GM06990 (cell line): ENCODE measurements at places on chromosomes 5 and 9.

DNA sequence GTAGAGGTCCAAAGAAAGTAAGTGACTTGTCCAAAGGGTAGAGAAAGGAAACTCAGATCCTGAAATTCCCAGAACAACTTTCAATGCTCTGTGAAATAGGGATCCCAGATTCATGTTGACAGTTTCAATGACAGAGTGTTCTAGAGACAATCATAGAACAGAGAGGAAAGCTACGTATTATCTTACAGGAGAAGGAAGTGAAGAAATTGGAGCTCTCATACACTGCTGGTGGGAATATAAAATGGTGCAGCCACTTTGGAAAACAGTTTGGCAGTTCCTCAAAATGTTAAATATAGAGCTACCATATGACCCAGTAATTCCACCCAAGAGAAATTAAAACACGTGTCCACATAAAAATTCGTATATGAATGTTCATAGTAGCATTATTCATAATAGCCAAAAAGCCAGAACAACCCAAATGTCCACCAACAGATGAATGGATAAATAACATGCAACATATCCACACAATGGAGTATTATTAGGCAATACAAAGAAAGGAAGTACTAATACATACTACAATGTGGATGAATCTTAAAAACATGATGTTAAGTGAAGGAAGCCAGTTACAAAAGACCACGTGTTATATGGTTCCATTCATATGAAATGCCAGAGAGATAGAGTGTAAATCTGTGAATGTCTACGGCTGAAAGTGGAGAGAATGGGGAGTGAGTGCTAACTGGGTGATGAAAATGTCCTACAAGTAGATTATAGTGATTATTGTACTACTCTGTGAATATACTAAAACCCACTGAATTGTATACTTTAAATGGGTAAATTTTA is 197.1 kb downstream of the NTRK2 start:
- no peak for DNase-seq

GRCh38 chr5:155082401-155082800 is 68.8 kb downstream of the KIF4B start:
- DNase-seq: no peak

- no peak for DNase-seq
Measured at GRCh38 chr9:98570663-98571440, 137.9 kb downstream of the GABBR2 start.

DNA sequence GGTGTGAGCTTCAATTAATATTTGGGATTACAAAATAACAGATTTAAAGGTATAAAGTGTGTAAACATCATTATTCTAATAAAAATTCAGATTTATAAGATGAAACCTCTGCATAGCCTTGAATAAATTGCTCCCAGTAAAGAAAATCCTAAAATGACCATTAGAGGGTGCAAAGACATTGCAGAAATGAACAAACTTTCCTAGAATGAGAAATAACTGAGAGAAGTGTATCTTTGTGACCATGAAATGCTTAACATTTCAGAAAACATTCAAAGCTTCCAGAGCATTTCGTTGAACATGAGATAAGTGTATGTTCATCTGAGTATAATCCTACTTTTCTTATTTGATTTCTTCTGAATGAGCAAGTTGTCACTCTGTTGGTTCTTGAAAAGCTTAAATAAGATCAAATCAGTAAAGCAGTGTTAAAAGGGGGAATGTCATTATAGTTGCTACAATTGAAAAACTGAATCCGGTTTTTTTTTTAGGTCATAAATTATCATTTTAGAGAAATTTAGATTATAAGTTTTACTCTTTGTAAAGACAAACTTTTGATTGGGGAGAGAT is 24.7 kb upstream of the NUDT12 start:
- DNase-seq: no peak

DNA sequence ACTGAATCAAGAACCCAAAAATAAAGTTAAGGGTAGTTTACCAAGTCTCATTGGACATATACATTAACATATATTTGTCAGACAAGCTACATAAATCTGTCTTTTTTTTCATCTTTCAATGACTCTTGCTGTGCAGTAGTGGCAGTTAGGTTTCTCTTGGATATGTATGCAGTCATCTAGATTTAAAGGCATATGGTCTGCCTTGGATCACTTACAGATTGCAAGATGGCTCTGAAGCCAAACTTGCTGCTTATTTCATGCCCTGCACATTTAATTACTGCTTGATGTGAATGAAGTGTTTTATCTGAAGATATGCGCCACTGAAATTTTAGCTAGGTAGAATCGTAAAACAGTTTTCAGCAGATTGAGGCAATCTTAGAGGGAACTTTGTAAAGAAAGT is 18.6 kb upstream of the MAN2A1 start:
- DNase-seq: no peak

- DNase-seq: no peak
Measured at GRCh38 chr9:79883073-79883645, 311.4 kb downstream of the TLE4 start.

- no peak for DNase-seq
Measured at GRCh38 chr9:30575218-30575617, 1809.2 kb upstream of the ACO1 start.

DNA sequence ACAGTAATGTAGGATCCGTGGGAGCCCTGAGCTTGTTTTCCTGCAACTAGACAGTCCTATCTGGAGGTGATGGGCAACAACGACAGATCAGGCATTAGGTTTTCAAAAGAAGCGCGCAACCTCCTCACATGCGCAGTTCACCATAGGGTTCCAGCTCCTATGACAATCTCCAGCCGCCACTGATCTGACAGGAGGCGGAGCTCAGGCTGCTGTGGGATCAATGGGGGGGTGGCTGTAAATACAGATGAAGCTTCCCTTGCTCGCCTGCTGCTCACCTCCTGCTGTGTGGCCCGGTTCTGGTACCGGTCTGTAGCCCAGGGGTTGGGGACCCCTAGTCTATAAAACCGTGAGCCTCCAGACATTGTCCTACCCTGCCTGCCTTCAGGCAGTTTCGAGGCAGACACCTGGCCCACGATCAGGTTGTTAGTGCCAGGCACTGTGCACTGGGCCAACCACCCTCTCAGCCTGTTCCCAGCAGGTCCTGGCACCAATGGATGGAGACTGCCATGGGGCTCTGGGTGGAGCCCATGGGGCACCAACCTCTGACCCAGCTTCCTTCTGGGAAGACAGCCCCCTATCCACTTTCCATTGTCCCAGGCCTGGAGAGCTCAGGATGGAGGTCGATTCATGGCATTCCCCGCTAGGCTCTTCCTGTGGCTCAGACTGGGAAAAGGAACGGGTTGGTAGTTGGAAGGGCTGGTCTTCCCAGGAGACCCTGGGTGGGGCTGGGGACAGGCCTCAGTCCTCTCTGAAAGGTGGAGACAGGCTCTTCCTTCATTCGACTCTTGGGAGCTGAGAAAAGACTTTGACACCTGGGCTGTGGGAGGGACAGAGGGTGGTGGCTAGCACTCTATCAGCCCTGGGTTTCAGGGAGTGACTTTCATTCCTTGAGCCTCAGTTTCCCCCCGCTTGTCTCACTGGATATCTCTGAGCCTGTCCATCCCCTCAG is 1.7 kb downstream of the ENDOG start:
- DNase-seq: no peak

DNA sequence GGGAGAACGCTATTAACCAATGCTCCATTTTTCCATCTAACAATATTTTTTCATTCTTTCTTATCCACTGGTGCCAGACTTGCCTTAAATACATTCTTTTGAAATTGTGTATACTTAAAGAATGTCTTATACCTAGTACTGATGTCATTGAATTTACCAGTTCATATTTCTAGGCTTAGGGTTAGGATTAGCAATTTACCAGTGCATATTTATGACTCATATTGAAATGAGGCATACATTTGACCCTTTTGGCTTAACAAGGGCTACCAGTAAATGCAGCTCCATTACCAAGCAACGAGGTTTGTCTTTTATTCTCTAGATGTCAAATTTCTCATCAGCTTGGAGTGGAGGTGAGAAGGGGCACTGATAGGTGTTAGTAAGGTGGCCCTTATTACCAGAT is 89.5 kb downstream of the CDH9 start:
- no peak for DNase-seq
